Sigmoid colon (tissue), 7 donors: ENCODE measurements at places on chromosomes 7 and 10. TPM values are rescaled to one million over a fixed set of nuclear protein-coding genes. Genes with fewer than 3 reads are reported as not detected.

The EGR2 gene
- polyA plus RNA-seq, result 2.2 TPM

The SPAM1 gene
- polyA plus RNA-seq, result not detected

The SPDYE2B gene
- not detected for polyA plus RNA-seq

The PRR15 gene
- 228 TPM for polyA plus RNA-seq

The PAX2 gene
- not detected for polyA plus RNA-seq

The ACHE gene
- 3.6 TPM for polyA plus RNA-seq

The MPP7 gene
- polyA plus RNA-seq, result 5.5 TPM

The PLPP4 gene
- polyA plus RNA-seq, result 0.96 TPM

DNA sequence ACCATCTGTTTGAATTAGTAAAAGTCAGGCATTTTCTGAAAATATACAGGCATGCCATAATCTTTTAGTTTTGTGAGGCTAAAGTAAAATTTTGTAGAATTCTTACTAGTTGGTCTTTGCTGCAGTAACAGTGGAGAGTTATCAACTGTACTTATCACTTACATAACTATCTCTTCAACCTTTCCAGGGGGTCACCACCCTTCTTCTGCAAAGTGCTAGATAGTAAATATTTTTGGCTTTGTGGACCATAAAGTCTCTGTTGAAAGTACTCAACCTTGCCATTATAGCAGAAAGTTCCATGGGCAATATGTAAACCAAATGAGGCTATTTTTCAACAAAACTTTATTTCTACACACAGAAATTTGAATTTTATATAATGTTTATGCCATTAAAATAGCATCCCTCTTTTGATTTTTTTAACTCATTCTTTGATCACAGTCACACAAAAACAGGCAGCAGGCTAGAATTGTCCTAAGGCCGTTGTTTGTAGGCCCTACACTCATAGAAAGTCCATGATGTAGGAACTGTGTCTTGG is 59.5 kb upstream of the KLF6 start:
- DNase-seq, result no peak

- DNase-seq, result no peak
Observed at GRCh38 chr7:4713183-4713784, 31.2 kb downstream of the FOXK1 start.

DNA sequence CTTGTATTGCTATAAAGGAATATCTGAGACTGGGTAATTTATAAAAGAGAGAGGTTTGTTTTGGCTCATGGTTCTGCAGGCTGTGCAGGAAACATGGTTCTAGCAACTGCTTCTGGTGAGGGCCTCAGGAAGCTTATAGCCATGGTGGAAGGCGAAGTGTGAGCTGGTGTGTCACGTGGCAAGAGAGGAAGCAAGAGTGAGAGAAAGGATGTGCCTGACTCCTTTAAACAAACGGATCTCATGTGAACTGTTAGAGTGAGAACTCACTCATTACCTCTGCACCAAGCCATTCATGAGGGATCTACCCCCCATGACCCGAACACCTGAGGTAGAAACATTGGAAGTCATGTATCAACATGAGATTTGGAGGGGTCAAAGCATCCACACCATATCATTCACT is 7.7 kb upstream of the ITPRIP start:
- DNase-seq, result no peak

GRCh38 chr10:75070476-75070875 is 41.0 kb upstream of the SAMD8 start:
- no peak for DNase-seq

DNA sequence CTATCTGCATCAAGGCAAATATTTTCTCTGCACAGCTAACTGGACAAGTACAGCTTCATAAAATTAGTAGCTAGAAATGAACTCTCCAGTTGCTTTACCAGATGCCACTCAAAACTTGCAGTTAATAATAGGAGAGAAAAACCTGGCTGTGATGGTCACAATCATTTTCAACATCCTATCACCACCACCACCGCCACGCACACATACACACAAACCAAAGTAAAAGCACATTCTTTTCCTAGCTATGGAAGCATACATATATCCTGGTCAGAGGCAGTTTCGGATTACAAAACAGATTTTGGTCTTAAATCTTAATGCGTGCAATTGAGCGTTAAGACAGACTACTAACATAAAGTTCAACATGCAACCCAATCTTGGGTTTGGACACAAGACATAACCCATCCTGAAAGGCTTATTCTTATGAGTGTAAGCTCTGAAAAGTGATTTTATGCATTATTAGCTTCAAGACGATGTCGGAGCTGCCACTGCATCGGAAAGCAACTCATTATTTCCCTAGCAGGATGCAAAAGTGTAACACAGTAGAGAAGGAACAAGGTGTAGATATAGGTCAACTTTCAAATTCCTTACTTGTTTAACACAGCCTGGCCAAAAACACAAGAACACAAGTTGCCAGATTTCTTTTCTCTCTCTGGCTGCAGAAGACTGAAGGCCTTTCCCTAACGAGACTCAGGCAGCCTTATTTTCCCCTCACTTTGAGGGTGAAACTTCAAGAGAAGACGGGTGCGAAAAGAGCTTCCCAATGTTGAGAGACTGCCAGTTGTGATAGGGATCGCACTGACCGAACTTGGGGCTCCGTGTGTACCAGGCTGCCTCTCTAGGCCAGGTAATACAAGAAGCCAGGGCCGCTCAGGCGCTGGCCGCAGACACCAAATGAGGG is 1.2 kb downstream of the CACUL1 start:
- DNase-seq, result no peak

DNA sequence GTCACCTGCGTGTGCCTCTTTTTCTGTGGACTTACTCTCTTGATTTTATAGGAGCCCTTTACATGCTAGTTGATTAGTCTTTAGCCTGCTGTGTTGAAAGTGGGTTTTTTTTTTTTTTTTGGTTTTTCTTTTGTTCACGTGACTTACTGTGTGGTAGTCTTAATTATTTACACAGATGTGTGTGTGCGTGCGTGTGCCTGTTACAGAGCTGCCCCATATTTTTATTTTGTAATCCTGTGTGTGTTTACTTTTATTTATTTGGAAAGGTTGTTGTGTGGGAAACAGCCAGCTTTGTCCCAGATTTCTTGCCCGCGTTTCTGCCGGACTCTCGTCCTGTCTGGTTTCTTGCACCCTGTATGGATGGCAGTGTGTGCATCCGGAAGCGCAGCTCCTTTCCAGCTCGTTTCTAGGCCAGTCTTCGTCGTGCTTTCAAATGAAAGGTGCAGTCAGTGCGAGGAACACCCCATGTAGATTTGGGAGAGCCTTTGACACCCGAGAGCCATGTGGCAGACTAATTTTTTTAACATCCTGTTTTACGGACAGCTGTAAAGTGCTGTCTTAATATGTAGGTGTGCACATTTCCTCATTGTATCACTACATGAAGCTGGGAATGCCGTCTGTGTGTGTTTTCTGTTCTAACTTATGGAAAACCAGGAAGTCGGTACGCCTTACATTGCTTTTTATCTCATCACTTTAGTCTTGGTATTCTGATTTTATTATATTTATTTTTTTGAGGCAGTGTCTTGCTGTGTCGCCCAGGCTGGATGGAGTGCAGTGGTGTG is 55.6 kb downstream of the DNAJB6 start:
- peak; percentile 13 for DNase-seq

DNA sequence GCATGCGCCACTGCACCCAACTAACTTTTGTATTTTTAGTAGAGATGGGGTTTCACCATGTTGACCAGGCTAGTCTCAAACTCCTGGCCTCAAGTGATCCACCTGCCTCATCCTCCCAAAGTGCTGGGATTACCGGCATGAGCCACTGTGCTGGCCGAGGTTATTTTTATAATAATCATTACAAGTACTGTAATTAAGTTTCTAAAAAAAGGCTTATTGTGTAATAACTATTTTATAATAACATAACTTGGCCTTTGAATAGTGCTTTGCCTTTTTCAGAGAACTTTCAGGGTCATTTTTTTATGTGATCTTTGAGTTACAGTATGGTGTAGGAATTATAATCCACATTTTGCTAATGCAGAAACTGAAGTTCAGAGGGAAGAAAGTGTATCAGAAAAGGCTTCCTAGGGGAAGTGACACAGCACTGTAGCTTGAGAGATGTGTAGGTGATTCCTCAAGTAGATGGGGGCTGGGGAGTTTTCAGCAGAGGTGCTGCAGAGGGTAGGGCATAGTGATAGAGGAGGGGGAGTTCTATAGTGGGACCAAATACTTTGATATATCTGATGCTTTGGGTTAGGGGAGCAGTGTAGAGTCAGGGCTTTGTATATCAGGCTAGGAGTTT is 9.2 kb upstream of the SYPL1 start:
- DNase-seq, result no peak

DNA sequence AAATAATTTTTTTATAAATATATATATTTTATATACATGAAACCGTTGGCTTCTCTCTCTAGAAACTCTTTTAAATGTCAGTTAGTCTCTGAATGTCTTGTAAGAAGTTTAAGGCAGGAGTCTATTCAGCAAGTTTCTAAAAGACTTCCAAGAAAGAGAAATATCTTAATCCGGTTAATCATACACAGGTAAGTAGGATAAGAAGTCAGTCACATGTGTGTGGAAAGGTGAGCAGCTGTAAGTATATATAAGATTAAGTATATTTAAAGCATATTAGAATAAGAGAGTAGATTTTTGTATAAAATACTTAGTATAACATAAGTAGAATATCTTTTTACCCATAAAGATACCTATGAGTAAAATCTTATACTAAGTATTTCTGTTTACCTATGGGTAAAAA is 48.9 kb downstream of the AGBL3 start:
- no peak for DNase-seq

DNA sequence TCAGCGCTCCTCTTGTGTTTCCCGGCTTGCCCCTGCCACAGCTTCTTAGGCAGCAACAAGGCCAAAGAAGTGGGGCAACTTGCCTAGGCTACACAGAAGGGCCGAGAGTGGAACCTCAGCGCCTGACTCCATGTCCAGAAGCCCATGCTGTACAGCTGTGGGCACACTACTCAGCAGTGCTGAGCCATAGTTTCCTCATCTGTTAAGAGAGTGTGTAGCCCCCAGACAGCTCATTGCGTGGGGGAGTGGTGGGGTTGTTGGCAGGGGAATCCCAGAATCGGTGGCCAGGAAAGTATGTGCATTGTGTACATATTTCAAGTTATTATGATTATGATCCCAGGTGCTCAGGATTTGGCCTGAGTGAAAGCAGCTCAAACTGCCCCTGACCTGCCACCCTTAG is 96.2 kb downstream of the CDH23 start:
- no peak for DNase-seq

DNA sequence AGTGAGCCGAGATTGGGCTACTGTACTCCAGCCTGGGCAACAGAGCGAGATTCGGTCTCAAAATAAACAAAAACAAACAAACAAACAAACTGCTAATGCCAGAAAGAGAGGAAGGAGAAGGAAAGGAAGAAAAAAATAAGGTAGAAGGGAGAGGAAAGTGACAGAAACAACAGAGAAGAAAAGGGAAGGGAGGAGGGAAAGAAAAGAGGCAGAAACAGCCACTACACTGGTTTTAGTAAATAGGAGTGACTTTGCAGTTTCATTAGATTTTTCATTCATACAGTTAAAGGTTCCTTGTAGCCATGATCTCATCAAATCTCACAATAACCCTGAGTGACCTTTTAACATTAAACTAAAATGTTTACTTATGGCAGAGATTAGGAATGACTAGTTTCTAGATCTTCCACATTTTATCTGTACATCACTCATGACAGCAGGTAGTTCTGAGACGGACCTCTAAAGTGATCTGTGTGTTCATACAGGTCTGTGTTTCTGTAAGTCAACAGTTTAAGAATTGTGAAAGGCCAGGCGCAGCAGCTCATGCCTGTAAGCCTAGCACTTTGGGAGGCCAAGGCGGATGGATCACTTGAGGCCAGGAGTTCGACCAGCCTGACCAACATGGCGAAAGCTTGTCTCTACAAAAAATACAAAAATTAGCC is 191.3 kb upstream of the KLF14 start:
- DNase-seq, result no peak

DNA sequence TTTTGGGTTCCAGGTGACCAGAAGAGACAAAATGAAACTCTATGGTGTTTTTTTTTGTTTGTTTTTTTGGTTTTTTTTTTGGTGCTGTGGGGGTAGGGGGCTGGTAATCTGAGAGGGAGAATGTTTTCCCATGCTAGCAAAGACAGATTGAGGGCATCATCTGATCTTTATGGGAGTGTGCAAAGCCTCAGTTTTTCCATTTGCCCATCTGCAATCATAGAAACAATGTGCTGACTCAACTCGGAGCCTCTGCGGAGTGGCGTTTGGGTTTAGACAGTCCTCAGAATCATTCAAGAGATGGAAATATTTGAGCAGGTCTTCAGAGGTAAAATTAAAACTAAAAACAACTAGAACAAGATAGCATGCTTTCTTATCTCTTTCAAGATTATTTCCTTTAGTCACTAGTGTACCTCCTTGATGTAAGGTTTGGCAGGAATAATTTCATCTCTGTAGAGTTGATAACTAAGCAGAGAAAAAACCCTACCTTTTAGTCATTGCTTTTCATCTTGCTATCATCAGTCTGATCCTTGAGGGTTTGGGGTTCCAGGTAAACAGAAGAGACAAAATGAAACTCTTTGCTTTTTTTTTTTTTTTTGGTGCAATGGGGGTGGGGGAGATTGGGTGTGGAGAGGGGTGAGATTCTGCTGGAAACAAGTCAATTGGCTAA is 18.0 kb downstream of the CNNM2 start:
- no peak for DNase-seq

DNA sequence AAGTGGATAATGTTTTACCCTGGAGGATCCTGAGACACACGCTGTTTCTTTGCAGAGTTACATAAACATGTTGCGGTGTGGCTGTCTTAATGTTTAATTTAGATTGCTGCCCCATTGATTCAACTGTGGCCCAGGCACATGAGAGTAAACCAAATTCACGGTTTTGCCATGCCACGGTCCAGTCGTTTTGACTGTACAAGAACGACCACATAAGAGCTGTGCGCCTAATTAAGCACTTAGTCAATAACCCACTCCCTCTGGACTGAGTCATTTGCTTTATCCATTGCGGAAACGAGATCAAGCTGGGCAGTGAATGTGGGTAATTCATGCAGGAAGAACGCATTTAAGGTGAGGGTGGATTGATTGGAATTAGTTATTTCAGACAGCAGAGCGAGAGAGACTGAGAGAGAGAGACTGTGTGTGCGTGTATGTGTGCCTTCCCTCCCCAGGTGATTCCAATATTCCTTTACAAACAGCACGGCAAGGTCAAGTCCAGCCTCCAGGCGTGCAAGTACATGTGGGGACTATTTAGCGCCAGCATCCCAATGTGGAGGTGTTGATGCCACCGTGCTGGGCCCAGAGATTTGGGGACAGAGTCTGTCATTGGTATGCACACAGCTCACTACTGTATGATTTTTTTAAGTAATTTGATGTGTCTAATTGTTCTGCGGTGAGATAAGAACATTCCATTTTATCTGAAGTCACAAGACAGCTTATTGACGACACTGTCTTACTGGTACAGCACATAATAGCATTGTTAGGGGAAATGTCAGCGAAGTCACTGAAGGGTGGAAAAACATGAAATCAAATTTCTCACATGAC is 8.4 kb upstream of the TEX36 start:
- no peak for DNase-seq

DNA sequence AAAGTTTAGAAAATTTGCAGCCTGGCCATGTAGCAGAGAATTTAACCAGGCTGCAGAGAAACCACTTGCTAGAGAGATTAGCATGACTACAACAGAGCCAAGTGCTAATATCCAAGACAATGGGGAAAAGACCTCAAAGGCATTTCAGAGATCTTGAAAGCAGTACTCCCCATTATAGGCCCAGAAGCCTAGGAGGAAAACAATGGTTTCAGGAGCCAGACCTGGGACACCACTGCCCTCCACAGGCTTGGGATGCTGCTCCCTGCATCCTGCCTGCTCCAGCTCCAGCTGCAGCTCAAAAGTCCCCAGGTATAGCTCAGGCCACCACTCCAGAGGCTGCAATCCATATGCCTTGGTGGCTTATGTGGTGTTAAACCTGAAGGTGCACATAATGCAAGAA is 101.5 kb upstream of the TMEM72 start:
- no peak for DNase-seq
